ENCODE measurements at places on chromosomes 3 and 15.

DNA sequence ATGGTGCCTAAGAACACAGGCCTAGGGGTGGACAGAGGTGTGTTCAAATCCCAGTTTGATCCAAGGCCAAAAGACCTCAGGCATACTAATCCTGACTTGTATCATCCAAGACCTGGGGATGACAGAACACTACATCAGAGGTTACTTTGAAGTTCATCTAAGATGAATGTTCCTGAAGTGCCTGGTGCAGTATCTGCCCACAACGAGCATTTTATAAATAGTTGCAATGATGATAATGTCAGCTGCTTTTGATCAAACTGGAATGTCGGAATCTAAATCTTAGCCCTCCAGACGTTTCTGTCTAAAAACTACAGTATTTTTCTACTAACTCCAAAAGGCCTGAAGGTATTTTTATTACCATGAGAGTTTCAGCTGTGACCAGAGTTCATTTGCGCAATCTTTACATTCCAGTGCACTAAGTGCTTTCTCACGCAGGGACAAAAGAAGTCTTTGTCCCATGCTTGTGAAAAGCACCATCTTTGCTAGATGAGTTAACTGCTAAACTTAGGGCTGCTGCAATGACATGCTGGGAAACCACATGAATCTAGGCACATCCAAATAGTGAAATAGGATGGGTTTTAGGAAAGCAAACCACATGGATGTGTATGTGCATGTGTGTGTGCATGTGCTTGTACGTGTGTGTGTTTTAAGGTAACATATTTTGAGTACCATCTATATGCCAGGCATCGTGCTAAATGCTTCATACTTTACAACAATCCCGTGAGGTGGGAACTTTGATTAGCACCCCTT is 18.1 kb downstream of the ANXA2 start:
- DNase-seq: no peak

DNA sequence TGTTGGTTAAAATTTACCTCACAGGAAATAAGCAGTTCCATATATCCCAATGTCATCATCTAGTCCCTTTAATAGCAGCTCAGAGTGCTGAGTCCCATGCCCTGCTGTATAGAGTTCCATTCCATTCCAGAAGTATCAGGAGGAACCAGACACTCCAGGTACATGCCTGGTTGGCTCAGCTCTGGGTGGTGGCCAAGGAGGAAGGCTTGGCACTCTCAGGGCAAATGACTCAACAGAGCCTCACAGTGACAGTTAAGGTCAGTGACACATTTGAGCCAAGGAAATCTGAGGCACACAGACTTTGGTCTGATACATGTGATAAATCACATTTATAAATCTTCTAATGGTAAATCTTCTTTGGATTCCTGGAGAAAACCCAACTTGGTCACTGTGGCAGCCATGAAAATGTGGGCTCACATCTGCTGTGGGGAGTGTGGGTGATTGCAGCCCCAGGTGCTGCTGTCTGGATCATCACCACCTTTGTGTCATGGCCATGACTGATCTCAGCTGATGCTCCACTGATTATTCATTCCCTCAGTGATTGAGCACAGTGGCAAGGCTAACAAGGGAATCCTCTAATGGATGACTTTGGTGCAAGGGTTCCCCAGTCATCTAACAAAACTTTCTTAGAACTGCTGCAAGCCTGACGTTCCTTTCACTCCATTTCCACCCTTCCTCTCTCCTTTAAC is 9.3 kb downstream of the HHLA2 start:
- DNase-seq: no peak

- no peak for DNase-seq
These were observed 40.4 kb downstream of the CCDC33 start for GRCh38 chr15:74276560-74276959.

- no peak for DNase-seq
These were observed 77.5 kb downstream of the PLD1 start for GRCh38 chr3:171732756-171733155.

GRCh38 chr3:77055841-77056341 is 16.0 kb downstream of the ROBO2 start:
- no peak for DNase-seq

DNA sequence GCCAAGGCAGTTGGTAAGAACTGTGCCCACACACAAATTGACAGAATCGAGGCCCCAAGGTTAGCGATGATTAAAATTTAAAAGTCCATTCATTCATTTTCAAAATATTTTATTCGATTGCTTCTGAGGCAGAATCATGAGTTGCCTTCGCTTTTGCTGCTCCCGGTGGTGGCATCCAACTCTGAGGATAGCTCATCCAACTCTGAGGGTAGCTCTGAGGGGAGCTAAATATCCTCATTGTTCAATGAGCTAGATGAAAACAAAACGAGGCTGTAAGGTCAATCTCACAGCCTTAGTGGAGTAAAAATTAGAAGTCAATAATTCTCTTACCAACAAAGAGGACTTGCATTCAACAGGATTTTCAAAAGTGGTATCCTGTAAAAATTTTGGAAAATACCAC is 897 bp upstream of the CHL1 start:
- no peak for DNase-seq
